ENCODE measurements at places on chromosomes 13 and 19. TPM values are rescaled to one million over a fixed set of nuclear protein-coding genes. Genes with fewer than 3 reads are reported as not detected.

DOCK6 gene
- not detected for polyA plus RNA-seq

FOSB gene
- polyA plus RNA-seq = 3.0 TPM

SPIB gene
- 0.46 TPM for polyA plus RNA-seq

LILRB1 gene
- polyA plus RNA-seq = not detected

Data from naive thymus-derived CD4-positive, alpha-beta T cell (primary cell).